ENCODE measurements at places on chromosomes 12 and 14. TPM values are rescaled to one million over a fixed set of nuclear protein-coding genes. Genes with fewer than 3 reads are reported as not detected.

MLXIP gene
- total RNA-seq = 29.0 TPM

SLC2A13 gene
- 4.9 TPM for total RNA-seq

- peaks cover 3% of the 10 kb centered on the region for H3K4me1 ChIP-seq
- H3K4me3 ChIP-seq = no peak overlapping the region
- H3K36me3 ChIP-seq = peaks cover 16% of the 10 kb centered on the region
- H3K27ac ChIP-seq = no peak overlapping the region
- no peaks in the 10 kb centered on the region for H3K27me3 ChIP-seq
These were observed 14.3 kb downstream of the XRCC3 start for GRCh38 chr14:103700753-103701490.

GLT8D2 gene
- total RNA-seq = 0.43 TPM

DDX24 gene
- total RNA-seq = 320 TPM

CSRP2 gene
- 0.76 TPM for total RNA-seq

Data from activated naive CD8-positive, alpha-beta T cell treated with anti-CD3 and anti-CD28 coated beads for 36 hours (primary cell).